CD8-positive, alpha-beta memory T cell (primary cell): ENCODE measurements at places on chromosomes 12 and 14. TPM values are rescaled to one million over a fixed set of nuclear protein-coding genes. Genes with fewer than 3 reads are reported as not detected.

Gene GPR132
- total RNA-seq = 52.0 TPM

DNA sequence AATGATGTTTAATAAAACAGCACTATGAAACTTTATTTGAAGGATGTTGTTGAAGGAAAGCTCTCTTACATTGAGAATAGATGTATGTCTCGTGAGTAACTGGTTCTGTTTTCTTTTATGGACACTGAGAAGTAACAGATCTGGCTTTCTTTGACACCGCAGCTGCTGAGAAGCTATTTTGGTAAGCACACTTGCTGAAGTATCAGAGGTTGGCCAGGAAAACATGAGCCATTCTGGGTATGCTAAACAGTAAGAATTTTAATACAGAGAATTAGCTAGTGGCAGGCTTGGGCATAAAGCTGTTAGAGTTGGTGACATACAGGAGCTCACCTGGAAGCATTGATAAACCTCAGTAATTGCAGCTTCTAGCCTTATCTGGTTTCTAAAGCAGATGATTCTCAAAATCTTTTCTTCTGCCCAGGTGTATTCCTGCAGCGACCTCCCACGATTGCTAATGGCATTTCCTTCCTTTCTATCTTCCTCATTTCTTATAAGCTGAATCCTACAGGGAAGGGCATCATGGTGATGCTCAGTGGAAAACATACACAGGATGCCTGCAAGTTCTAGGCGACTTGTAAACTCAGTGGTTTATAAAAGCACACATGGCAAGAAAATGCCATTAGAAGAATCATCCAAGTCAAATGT is 291.6 kb upstream of the SLC16A7 start:
- DNase-seq = no peak
- H3K4me1 ChIP-seq = no peaks in the 10 kb centered on the region
- H3K27me3 ChIP-seq = no peaks in the 10 kb centered on the region

GRCh38 chr12:72057330-72057914 is 118.8 kb downstream of the TPH2 start:
- H3K4me1 ChIP-seq = no peaks in the 10 kb centered on the region
- H3K4me3 ChIP-seq = no peak overlapping the region
- H3K27me3 ChIP-seq = no peaks in the 10 kb centered on the region
- H3K36me3 ChIP-seq = no peaks in the 10 kb centered on the region

DNA sequence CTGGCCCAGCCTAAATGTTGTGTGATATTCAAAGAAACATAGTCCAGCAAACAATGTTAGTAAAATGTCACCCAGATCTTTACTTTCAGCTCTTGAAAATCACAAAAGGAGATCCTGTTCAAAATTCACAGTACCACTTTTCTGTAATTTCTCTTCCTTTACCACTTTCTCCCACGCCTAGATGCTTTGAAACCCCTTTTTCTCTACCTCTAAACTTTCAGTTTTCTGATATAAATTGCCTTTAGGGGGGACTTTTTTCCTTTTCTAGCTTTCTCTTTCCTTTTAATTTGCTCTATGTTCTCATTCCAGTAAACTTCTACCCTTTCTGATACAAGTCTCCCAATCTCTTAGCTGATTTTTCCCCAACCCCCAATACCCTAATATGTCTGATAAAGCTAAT is 101.8 kb downstream of the LMO3 start:
- DNase-seq = no peak
- no peaks in the 10 kb centered on the region for H3K27me3 ChIP-seq
- H3K27ac ChIP-seq = no peak overlapping the region

DNA sequence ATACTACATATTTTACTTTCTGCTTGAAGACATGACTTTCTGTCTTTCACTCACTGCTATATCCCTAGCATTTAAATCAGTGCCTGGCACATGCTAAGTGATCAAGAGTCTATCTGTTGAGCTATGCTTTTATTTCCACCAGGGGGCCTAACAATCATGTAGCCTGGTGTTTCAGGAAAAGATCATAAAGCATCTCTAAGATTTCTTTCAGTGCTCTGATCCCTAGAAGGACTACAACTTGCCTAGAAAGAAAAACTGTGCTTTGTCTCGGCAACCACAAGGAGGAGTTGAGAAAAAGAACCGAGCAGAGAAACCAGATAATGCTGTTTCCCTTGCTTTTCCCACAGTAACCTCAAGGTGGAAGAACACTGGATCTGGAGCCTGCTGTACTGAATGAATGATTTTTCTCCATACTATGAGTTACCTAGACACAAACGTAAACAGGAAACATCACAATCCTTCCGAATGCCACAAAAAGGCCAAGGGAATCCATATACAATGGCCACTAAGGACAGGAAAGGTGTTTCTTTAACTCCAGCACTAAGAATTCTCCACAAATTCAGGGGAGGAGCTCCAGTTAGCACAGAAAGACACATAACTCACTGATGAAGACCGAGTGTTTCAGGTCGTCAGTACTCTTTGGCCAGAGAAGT is 1.2 kb downstream of the CRY1 start:
- H3K4me1 ChIP-seq = peaks cover 22% of the 10 kb centered on the region
- no peaks in the 10 kb centered on the region for H3K27me3 ChIP-seq
- H3K4me3 ChIP-seq = peak overlapping the region; percentile 68
- no peaks in the 10 kb centered on the region for H3K36me3 ChIP-seq
- no peak for DNase-seq

GRCh38 chr12:50166799-50167048 is 445 bp downstream of the CERS5 start:
- H3K36me3 ChIP-seq = no peaks in the 10 kb centered on the region
- H3K4me3 ChIP-seq = peak overlapping the region; percentile 90
- H3K4me1 ChIP-seq = peaks cover 25% of the 10 kb centered on the region
- no peaks in the 10 kb centered on the region for H3K27me3 ChIP-seq

- no peaks in the 10 kb centered on the region for H3K4me1 ChIP-seq
- H3K27ac ChIP-seq = no peak overlapping the region
- no peaks in the 10 kb centered on the region for H3K36me3 ChIP-seq
- no peaks in the 10 kb centered on the region for H3K27me3 ChIP-seq
Observed at GRCh38 chr12:21129906-21130305, 1.1 kb upstream of the SLCO1B1 start.

GRCh38 chr12:43742106-43742505 is 16.5 kb downstream of the PUS7L start:
- H3K27me3 ChIP-seq = no peaks in the 10 kb centered on the region
- H3K4me3 ChIP-seq = no peak overlapping the region
- H3K4me1 ChIP-seq = no peaks in the 10 kb centered on the region
- H3K36me3 ChIP-seq = peaks cover 5% of the 10 kb centered on the region

DNA sequence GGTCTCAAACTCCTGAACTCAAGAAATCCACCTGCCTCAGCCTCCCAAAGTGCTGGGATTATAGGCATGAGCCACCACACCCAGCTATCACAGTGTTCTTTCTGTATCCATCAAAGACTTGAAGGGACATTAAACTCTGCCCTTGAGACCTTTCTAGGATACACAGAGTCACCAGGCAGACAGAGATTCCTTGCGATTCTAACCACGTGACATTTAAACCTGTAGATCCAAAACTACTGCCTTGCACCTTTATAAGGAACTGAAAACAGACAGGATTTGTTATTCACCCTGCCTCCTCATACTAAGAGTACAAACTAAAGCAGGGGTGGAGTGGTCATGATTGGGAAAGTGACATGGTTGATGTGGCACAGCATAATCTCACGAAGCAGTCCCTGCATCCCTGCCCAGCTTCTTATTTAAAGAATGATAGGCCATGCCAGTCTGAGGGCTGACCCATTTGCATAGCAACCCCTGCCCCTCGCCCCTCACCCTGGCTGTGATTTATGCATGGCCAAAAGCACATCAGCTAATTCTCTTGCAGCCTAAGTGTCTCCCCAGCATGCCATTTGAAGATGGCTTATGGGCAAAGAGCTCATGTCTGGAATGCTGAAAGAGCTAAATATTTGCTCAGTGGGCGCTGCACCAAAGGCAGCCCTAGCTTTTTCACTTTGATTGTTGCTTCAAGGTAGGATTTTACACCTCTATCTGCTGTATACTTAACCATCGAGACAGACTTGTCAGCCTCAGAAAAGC is 43.2 kb upstream of the MYBPC1 start:
- H3K4me1 ChIP-seq = no peaks in the 10 kb centered on the region
- no peak overlapping the region for H3K27ac ChIP-seq
- no peaks in the 10 kb centered on the region for H3K36me3 ChIP-seq
- no peak for DNase-seq
- H3K27me3 ChIP-seq = no peaks in the 10 kb centered on the region

- no peak for DNase-seq
- no peaks in the 10 kb centered on the region for H3K36me3 ChIP-seq
- H3K27ac ChIP-seq = no peak overlapping the region
- no peak overlapping the region for H3K4me3 ChIP-seq
- no peaks in the 10 kb centered on the region for H3K27me3 ChIP-seq
Observed at GRCh38 chr12:80187660-80188090, 88.3 kb downstream of the OTOGL start.

Gene OR6C68
- total RNA-seq = not detected

DNA sequence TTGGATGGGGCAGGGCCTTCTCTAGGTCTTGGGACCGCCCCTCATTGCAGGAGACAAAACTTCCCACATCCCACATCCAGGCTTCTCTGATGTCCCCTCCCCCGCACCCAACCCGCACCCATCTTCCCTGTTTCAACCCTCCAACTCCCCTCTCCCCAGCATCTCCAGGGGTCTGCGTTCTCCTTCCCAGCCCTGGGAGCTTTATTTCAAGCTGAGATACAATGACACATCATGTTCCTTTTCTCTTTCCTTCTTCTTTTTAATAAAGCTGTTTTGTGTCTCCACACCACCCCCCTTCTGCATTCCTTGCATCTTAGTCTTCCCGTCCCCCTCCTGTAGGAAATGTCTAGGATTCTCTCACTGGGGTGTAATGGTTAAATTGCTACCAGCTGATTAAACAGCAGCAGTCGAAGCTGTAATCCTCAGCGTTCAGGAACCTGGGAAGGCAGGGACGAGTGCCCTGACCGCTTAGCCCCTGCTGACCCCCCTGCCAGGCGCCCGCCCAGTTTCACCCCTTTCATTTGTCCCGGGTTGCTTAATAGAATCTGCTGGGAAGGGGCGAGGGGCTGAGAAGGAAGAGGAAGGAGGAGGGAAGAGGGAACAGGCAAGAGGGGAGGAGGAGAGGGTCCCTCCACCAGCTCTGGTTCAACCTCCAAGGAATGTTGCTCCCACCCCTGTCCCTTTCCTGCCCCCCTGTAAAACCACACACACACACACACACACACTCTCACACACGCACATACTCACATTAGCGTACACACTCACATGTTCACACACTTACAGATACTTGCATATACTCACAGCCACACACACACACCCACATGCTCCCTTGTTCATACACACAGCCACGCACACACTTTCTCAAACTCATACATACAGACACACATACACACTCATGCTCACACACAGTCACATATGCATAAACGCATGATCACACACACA is 104.5 kb upstream of the MED13L start:
- DNase-seq = no peak
- H3K4me3 ChIP-seq = no peak overlapping the region
- no peaks in the 10 kb centered on the region for H3K4me1 ChIP-seq
- no peak overlapping the region for H3K27ac ChIP-seq
- H3K27me3 ChIP-seq = no peaks in the 10 kb centered on the region

Gene TSPAN11
- not detected for total RNA-seq

- no peaks in the 10 kb centered on the region for H3K27me3 ChIP-seq
- H3K4me3 ChIP-seq = peak within 1 kb of the TSS; percentile 66
Observed at GRCh38 chr12:47758834-47759690, at the start of gene RAPGEF3. Gene RAPGEF3, minus strand, starts transcription at chr12:47758880. Its CDS starts 324 bp downstream, at chr12:47758556.

GRCh38 chr12:46647034-46647433 is 178.8 kb downstream of the SLC38A4 start:
- no peaks in the 10 kb centered on the region for H3K4me1 ChIP-seq
- no peaks in the 10 kb centered on the region for H3K27me3 ChIP-seq
- no peak overlapping the region for H3K27ac ChIP-seq
- H3K36me3 ChIP-seq = no peaks in the 10 kb centered on the region
- H3K4me3 ChIP-seq = no peak overlapping the region
- no peak for DNase-seq

DNA sequence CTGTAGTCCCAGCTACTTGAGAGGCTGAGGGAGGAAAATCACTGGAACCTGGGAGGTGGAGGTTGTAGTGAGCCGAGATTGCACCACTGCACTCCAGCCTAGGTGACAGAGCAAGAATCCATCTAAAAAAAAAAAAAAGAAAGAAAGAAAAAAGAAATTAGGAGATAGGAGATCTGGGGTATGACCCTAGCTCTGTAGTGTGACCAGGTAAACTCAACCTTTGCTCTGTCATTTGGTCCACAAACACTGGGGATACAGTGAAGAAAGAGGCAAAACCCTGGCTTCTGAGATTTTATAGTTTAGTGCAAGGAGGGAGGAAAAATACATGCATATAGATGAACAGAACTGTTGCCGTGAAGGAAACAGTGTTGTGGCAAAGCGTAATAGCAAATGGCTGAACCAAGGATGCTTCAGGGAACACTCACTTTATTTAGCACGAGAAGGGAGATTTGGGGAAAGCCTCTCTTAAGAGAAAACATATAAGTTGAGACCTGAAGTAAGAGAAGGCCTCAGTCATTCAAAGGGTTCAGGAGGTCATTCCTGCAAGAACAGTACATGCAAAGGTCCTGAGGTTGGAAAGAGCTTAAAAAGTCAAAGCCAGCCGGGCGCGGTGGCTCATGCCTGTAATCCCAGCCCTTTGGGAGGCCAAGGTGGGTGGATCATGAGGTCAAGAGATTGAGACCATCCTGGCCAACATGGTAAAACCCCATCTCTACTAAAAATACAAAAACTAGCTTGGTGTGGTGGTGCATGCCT is 29.6 kb upstream of the ATXN2 start:
- no peaks in the 10 kb centered on the region for H3K4me1 ChIP-seq
- no peaks in the 10 kb centered on the region for H3K27me3 ChIP-seq
- no peak overlapping the region for H3K4me3 ChIP-seq
- no peak for DNase-seq

GRCh38 chr14:53874704-53875103 is 81.9 kb downstream of the BMP4 start:
- H3K4me3 ChIP-seq = no peak overlapping the region
- DNase-seq = no peak
- H3K4me1 ChIP-seq = no peaks in the 10 kb centered on the region
- no peaks in the 10 kb centered on the region for H3K36me3 ChIP-seq
- H3K27ac ChIP-seq = no peak overlapping the region

DNA sequence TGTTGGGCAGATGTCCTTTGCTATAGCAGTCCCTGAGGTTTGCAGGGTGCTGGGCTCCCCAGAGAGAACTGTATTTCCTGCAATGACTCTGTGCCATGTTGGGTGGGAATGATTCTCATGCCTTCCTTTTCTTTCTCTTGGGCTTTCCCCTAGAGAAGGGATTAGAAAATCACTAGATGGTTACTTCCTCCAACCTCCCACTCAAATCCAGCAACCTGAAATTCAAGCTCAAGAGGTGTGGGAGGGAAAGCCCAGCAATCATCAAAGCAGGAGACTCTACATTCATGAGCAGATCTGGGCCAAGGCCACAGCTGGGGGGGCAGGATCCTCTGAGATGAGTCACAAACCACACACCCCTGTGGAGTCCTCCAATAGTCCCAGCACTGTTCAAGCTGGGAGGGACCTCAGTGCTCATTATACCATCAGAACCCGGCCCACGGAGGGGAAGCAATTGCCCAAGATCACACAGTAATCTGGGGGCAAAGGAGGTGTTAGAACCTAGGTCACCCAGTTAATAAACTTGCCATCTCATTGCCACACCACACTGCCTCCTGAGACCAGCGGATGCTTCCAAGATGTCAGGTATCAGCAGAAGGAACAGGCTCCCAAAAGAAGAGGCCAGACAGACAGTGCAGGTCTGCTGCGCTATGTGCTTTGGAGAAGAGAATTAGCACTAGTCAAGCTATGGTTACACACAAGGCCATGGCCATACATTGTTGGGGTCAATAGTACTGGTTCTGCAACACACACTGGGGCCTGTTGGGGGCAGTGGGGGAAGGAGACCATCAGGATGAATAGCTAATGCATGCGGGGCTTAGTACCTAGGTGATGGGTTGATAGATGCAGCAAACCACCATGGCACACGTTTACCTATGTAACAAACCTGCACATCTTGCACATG is 65.7 kb downstream of the TTC9 start:
- no peaks in the 10 kb centered on the region for H3K27me3 ChIP-seq
- H3K4me3 ChIP-seq = no peak overlapping the region
- no peak for DNase-seq
- H3K27ac ChIP-seq = no peak overlapping the region
